ENCODE measurements at places on chromosomes 5 and 9.

DNA sequence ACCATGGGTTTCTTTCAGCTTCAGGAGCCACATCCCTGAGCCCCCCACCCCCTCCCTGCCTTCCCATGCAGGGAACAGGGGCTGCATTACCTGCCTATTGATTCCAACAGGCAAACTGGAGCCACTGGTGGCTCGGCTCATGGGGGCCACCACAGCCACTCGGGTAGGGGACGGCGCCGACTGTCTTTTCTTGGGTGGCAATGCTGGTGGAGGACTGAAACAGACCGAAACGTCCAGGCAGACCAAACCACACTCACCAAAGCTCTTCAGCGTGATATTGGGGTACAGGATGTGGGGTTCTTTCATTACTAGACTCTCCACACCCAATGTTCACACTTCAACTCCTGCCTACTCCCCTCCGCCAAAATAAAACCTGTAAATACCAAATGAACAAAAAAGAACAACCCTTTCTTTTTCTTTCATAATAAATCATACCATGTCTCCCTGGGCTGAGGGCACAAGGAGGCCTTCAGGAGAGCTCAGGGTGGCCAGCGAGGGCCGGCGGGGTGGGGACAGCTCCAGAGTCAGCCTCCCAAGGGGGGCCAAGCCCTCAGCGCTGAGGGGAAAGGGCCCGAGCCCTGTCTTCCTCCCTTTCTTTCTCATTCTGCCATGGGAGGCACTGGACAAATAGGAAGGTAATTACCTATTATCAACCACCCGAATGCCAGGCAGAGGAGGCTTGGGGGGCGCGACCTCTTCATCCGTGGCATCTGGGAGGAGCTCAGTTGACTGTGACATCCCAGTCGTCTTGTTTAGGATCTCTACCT, 83.3 kb downstream of the PRRT1B start:
- DNase-seq: no peak

GRCh38 chr9:113593682-113594281, 130.3 kb downstream of the RGS3 start:
- DNase-seq: peak; percentile 98

GRCh38 chr5:80368661-80369480, 39.0 kb upstream of the ZFYVE16 start:
- DNase-seq: no peak

DNA sequence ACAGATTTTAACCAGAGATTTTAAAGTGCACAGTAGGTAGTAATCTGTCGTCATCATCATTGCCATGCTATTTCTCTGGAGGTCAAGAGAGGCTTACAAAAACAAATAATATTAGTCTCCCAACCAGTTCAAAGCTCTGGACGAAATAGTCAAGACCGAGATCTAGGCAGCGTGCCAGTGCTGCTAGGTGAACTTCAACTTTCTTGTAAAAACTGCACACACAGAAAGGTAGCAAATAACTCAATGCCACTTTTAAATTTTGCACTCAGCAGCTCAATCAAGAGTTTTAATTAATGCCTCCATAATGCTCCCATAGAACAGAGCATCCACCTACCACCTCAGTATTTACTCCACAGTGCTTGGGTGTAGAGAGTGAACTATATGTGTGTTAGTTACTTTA, 656.8 kb downstream of the IRX1 start:
- DNase-seq: no peak
